ENCODE measurements at places on chromosomes 1 and 21. TPM values are rescaled to one million over a fixed set of nuclear protein-coding genes. Genes with fewer than 3 reads are reported as not detected.
A peak's percentile ranks its signal among the peaks of the same experiment; 100 is the strongest.

SPRR5 gene
- total RNA-seq: not detected

DNA sequence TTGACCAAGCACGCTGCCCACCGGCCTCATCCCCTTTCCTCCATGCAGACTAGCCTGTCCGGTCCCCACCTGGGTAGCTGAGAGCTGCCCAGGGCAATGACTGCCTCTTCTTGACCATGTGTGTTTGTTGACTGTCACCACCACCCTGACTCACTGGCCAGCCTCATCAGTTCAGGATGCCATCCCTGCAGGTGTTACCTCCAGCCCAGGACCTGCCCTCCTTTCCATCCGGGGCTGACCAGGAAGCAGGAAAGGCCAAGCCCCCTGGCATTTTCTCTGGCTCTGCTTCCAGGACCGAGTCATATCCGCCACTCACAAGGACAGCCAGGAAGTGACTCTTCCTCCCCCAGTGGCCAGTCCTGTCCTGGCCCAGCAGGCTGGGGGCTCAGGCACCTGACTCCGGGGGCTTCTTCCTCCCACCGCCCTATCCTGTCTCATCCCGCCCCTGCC is 17.1 kb downstream of the EPHA2 start:
- DNase-seq: no peak

DNA sequence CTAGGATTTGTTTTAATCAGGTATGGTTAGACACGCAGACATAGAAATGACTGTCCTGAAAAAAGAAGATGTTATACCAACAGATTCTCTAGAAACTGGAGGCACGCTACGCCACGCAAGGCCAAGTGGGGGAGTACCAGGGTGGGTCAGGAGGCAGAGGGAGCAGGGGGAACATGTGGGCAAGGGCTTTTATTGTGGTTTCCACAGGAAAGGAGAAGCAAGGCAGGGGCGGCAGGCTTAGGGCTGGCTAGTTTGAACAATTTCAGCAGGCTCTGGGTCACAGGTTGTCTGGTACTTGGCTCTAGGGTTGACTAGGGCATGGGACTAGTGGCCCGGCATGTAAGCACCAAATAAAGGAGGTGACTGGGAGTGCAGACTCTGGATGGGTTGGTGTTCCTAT is 7.2 kb downstream of the MTARC2 start:
- no peak for DNase-seq

GRCh38 chr1:63148825-63149645 is 173.3 kb upstream of the FOXD3 start:
- no peak for DNase-seq

DNA sequence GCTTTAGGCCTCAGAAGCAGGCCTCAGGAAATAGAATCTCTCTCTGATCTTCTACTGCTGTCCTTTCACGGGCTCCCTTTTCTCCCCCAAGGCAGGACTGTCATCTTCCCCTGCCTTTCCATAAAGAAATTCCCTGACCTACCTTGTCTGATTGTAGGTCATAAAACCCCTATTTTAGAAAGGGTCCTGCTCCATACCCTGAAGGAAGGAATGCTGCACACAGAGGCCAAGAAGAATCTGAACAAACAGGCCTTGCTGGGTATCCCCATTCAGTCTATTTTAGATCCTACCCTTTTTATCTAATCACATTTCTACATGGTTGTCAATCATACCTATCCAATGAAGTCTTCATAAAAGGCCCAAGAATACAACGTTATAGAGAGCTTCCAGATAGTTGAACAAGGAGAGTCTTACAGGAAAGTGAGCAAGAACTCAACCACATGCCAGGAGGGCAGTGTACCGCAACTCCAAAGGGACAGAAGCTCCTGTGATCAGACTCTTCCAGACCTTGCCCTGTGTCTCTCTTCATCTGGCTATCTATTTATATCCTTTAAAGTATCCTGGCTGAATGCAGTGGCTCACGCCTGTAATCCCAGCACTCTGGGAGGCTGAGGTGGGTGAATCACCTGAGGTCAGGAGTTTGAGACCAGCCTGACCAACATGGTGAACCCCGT is 93.1 kb downstream of the SLC16A1 start:
- no peak for DNase-seq

- DNase-seq: no peak
Observed at GRCh38 chr1:89942825-89943658, 51.9 kb upstream of the ZNF326 start.

DNA sequence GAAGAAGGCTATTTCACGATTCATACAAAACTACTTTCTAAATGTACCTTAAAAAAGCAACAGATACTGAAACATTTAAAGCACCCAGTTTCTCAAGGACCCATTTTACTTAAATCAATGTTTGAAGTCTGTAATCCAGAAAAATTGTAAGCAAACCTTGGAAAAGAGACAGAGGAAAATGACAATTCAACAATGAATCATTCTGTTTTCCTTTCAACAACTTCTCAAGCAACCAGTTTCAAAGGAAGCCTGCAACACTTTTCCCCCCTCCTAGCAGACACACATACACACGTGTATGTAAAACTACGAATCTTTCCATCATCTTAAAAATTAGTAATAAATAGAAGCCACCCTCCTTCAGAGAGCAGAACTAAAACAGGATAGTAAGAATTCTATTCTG is 1.2 kb downstream of the RERE start:
- no peak for DNase-seq

CD160 gene
- total RNA-seq: not detected

DNA sequence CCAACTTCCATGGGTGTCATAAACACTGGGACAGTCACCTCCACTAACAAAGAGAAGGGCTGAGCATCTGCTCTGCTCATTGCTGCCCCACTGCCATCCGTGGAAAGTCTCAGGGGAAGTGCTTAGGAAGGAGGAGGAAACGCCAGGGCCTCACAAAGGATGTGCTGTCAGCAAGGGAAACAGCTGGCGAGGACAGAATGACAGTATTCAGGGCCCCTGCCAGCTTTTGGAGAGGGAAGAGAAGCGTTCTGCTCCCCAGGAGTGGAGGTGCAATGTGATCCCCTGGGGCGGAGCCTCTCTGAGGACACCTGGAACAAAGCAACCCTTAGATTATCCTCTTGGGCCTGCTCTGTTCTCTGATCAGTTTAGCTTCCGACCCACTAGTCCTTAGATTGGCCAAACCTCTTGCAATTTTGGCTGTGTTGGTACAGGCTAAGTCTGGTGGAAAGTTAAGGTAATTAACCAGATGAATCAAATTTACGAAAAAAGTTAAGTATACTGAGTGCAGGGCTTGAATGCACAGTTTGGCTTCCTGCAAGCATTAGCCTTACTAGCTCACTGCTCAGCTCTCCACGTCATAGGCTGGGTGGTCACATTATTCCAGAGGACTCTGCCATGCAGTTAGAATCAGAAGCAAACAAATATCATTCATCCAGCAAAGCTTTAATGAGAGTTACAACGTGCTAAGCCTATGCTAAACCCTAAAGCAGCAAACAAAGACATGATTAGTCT is 170.2 kb upstream of the NFIA start:
- no peak for DNase-seq

DNA sequence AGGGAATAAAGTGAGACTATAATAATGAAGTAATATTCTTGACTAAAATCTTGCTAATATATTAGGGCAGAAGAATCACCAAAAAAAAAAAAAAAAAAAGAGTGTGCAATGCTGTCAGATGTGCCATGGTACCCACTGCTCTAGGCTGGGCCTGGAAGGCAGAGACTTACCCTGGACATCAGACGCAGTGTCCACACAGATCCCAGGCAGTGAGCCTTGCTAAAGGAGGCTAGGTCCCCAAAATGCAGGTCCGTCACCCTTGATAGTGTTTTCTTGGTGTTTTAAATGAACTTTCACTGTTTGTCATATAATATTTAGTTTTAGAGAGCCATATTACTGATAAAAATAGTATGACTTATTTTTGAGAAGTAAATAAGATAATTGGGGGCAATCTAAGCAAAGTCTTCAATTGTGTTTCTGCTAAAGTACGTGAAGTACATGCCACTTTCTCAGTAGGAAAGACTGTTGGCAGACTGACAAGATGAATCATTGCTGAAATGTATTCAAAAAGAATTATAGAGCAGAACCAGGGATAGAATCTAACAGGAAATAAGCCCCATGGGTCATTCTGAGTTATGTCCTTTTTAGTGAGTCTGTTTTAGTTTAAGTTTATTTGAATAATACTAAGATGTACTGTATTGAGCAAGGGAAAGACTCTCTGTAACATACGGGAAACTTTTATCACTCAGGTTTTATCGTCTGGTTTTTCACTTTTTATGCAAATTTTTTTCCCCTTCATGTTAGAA is 74.6 kb upstream of the PDC start:
- no peak for DNase-seq

DNA sequence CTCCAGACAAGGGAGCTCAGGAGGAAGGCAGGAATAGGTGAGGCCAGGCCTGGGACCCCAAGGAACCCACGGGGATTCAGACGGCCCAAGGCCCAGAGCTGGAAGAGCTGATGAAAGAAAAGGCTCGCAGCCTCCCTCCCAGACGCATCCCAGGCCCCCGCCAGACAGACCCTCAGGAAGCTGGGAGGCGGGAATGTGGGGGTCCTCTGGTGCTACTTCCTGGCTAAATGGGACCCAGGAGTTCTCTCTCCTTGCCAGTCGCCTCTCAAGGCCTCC is 430 bp downstream of the FBXO2 start:
- no peak for DNase-seq

- DNase-seq: no peak
Observed at GRCh38 chr1:30698401-30698981, 24.9 kb downstream of the MATN1 start.

- DNase-seq: no peak
Observed at GRCh38 chr21:43958364-43959158, 53.5 kb upstream of the TRAPPC10 start.

DNA sequence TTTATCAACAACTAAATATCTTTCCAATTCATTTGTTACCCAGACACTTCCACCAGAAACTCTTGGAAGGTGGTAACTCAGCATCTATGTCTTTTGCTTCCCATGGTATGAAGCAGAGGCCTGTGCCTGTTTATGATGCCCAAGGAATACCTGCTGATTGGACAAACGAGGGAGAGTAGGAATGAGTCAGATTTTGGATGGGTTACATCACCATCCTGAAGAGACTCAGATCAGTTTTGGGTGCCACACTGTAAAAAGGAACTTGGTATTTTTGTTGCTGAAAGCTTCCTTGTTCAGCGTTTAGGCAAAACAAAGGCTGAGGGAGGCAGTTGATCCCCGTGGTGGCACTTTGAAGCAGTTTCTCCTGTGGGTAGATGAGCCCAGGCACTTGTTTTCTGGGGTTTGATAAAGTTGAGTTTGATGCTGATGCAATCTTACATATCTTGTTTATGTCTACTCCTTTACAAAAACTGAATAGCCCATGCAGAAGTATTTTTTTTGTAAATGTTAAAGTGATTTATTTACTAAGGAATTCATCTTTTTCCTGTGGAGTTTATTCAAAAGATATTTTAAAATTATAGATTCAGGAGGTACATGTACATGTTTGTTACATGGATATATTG is 26.7 kb upstream of the CYP4X1 start:
- no peak for DNase-seq

PKLR gene
- not detected for total RNA-seq

C1orf53 gene
- 12.1 TPM for total RNA-seq

ADORA1 gene
- total RNA-seq: 15.1 TPM

CFHR4 gene
- not detected for total RNA-seq

RIPK4 gene
- total RNA-seq: 3.5 TPM

DNA sequence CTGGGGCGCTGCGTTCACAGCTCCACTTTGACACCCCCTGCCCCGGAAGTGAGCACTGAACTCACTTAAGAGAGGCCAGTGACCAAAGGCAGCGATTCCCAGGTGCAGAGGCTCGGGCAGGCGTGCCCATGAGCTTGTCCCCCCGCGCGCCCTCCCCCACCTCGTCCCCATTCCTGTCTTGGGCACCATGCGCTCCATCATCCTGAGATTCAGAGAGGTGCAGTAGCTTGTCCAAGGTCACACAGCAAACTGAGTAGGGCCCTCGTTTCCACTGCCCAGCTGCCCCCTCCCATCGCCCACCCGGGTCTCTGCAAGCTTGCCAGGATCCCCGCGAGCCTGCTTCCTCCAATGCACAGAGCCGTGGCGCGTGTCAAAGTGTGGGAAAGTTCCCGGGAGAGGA is 68.0 kb downstream of the SYT2 start:
- no peak for DNase-seq

- DNase-seq: no peak
Observed at GRCh38 chr1:61978796-61979195, 215.9 kb upstream of the L1TD1 start.

DNA sequence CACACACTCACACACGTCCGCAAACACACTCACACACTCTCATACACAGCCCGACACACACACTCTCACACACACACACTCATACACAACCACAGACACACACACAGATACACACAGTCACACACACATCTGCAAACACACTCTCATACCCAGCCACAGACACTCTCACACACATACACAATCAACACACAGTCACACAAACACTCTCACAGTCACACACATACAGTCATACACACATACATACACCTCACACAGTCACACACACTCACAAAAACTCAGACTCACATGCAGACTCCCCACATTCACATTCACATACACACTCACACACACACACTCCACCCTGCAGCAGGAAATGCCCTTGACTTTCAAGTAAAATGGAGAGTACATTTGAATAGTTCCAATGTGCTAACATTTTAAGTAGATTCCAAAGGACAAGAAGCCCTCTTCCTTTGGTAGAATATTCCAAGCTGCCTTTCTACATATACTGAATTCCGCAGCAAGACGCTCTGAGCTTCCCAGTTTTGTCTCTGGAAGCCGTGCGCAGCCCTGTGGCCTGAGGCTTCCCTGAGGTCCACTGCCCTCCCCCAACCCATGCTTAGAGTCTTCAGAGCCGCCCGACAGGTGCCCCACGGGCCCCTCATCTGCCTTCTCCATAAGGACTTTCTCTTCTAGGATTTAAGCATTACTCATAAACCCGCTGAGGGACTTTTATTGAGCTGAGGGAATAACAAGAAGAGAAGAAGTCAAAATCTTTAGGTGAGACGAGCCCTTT is 9.7 kb downstream of the BATF3 start:
- DNase-seq: peak; percentile 2

DNA sequence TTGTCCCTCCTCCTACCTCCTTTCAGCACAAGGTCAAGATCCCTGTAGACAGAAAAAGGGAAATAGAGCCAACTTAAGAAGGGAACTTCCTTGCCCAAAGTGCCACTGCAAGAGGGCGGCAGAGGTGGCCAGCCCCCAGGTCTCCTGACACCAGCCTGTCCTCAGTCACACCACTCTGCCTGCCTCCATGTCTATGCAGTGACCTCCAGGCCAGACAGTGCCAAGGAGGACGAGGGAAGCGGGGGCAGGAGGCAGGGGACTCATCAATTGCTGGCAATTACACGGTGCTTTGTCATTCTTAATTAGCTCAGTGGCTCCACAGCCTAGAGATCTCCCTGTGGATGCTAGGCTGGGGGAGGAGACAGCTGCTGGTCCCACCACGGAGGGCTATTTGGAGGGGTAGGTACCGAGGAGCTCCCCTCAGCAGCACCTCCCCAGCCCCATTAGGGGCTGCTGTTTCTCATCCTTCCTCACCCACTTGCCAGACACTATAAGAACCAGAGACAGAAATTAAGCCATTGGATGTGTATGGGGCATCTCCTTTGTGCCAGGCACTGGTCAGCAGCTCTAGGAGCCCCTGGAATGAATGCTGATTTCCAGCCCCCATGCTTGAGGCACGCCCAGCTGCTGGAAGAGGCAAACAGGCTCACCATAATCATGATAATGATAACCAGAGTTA is 6.1 kb upstream of the LDLRAP1 start:
- no peak for DNase-seq

Data from right atrium auricular region (tissue), 2 donors.